ENCODE measurements at places on chromosomes 7 and 10.

- DNase-seq: no peak
- H3K36me3 ChIP-seq: no peaks in the 10 kb centered on the region
- no peaks in the 10 kb centered on the region for H3K27me3 ChIP-seq
- no peak overlapping the region for H3K4me3 ChIP-seq
- H3K4me1 ChIP-seq: peaks cover 21% of the 10 kb centered on the region
Measured at GRCh38 chr7:90726623-90727022, 130.5 kb downstream of the CDK14 start.

DNA sequence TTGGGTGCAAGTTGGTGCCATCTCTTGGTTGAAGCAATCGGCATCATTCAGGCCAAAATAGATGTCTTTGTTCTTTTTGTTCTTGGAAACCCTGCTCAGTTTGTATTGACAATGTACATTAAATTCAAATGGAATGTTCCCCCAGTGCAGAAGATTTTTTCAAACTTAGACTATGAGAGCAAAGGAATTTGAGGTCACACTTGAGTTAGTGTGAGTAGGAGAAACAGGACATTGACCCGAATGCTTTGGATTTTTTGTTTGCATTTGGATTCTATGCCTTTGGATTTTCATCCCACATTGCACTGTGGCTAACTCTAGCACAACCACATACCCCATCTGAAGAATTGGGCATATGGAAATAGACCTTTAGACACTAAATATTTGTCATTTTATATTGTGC lies 480.0 kb downstream of the GALNT17 start:
- no peaks in the 10 kb centered on the region for H3K36me3 ChIP-seq
- H3K27me3 ChIP-seq: no peaks in the 10 kb centered on the region
- no peak overlapping the region for H3K4me3 ChIP-seq
- no peak overlapping the region for H3K27ac ChIP-seq
- no peaks in the 10 kb centered on the region for H3K4me1 ChIP-seq

GRCh38 chr10:129411393-129411705 lies 55.7 kb upstream of the MGMT start:
- H3K4me1 ChIP-seq: no peaks in the 10 kb centered on the region
- H3K27ac ChIP-seq: no peak overlapping the region
- no peak overlapping the region for H3K4me3 ChIP-seq
- no peaks in the 10 kb centered on the region for H3K27me3 ChIP-seq

DNA sequence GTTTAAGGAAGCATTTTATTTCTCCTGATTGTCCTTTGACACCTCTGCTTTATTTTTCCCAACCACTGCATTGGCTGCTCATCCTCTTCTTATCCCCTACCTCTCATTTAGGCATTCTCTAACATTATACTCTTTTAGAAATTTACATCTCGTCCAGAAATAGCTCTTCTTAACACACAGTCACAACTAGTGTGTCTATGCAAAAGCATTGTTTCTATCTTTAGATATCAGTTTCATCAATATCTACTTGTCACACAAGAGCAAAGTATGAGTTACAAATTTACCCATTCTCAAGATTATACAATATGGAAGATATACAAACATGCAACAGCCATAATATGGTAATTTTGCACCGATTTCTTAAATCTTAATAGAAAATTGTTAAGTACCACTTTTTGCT lies 35.7 kb upstream of the MDFIC start:
- no peak overlapping the region for H3K4me3 ChIP-seq
- DNase-seq: no peak
- peaks cover 3% of the 10 kb centered on the region for H3K4me1 ChIP-seq
- no peaks in the 10 kb centered on the region for H3K27me3 ChIP-seq

DNA sequence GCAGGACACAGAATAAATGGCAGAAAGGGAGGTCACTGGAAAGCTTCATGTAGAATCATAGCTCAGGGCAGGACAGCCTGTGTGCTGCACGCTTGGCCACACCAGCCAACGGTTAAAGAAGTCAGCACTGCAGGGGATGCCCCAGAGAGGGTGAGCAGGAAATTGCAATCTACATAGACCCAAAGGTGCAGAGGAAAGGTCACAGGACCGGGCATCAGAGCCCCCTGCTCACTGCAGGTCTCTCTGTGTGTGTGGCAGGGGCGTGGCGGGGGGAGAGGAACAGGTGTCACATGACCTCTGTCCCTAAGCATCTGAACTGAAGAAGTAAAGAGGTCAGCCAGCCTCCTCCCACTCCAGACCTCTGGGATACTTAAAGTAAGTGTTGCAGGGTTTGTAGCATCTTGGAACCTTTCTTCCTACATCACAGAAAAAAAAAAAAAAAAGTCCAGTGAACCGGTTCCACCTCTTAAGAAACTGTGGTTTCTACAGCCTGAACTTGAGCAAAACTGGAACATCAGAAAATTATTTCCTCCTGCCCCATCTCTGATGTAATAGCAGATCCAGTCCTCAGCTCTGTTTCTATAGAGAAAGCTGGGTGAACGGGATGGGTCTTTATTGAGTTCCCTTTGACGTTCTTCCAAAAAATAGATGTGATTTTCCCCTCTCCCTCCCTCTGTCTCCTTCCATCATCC lies 64.3 kb downstream of the RGS10 start:
- no peak overlapping the region for H3K27ac ChIP-seq
- no peaks in the 10 kb centered on the region for H3K36me3 ChIP-seq
- H3K27me3 ChIP-seq: peaks cover 10% of the 10 kb centered on the region
- DNase-seq: no peak
- no peak overlapping the region for H3K4me3 ChIP-seq
- no peaks in the 10 kb centered on the region for H3K4me1 ChIP-seq

GRCh38 chr10:117413928-117414618 lies 38.8 kb upstream of the PDZD8 start:
- no peak for DNase-seq
- peaks cover 4% of the 10 kb centered on the region for H3K4me1 ChIP-seq
- no peak overlapping the region for H3K27ac ChIP-seq
- H3K27me3 ChIP-seq: no peaks in the 10 kb centered on the region
- no peak overlapping the region for H3K4me3 ChIP-seq

DNA sequence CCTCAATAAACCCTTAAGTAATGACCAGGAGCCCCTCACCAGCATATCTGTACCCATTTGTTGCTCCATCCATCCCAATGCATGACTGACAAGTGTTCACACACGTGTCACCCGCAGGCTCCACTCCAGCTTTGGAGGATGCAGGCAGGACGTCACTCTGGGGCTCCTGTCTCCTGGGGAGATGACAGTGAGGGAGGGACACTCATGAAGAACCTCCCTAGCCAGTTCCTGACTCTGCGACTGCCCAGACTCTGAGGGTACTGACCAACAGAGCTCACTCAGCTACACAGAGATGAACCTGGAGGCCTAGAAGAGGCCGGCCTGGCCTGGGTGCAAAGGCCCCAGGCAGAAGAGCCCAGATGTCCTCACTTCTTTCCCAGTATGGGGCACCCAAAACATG lies 135.1 kb upstream of the RET start:
- no peaks in the 10 kb centered on the region for H3K27me3 ChIP-seq
- H3K27ac ChIP-seq: no peak overlapping the region
- no peaks in the 10 kb centered on the region for H3K4me1 ChIP-seq
- DNase-seq: no peak

Measured in left lung (tissue), 14 donors.